ENCODE measurements at places on chromosomes 5 and 9.

DNA sequence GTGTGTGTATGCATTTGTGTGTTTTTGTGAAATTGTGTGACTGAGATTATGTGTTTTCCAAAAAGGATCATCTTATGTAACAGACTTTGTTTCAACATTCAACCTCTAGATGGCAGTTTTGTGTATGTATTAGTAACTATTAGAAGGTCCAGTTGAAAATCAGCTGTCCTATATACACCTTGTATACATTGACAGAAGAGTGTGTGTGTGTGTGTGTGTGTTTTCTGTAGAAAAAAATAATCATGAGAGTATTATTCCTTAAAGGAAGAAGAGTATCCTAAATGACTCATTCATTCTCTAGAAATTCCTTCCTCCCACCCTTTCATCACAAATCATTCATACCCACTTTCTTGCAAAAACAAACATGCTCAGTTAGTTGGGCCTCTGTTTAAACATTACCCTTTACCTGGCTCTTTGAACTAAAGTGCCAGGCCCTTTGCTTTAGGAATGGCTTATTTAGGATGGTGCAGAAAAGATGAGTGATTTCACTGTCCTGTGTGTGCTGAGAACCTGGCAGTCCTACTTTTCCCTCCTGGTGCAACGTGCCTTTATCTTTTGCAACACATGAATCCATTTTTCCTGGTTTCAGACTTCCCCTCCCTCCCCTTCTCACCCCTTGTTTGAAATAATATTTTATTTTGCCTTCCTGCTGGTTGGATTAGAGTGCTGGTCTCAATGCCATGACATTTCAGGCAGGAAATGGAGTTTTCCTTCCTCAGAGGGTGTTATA lies 152.2 kb downstream of the ARHGAP26 start:
- no peak for DNase-seq

- no peak for DNase-seq
Measured at GRCh38 chr9:126171641-126172040, 155.0 kb upstream of the MVB12B start.

- no peak for DNase-seq
Measured at GRCh38 chr9:107637421-107638420, 148.2 kb upstream of the KLF4 start.

DNA sequence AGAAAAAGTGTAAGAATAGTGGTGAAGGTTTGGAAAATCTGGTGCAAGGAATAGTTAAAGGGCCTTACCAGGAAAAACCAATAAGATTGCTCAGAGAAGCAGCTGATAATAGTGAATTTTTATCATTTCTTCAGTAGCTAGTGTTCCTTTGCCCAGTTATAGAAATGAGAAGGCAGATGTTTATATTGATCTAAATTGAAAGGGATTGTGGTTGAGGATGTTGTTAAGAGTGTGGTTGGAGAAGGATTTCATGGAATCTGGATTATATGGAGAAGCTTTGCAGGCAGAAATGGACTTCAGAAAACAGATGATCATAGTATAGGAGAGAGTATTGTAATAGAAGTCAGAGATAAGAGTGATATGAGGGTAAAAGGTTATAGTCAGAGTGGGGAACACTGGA lies 102.6 kb downstream of the XRCC4 start:
- no peak for DNase-seq

DNA sequence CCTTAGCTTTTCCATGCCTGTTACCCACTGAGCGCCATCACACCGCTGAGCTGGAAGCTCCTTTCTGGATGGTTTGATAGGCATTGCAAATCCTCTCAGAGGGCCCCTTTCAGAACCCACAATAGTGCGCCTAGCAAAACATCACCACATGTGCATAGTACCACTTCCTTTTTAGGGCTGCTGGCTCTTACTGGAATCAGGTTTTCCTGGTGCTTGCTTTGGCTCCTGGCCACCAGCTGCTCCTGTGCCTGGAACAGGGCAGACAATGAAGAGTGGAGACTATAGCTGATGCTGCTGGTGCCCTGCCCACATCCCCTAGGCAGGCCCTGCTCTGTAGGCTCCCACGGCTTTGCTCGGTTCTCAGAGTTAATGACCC lies 163.6 kb upstream of the SEMA6A start:
- DNase-seq: no peak

- no peak for DNase-seq
Measured at GRCh38 chr9:106577121-106577520, 285.8 kb upstream of the ZNF462 start.

Data from activated T-cell treated with anti-CD3 and anti-CD28 coated beads for 48 hours (primary cell).